Activated CD8-positive, alpha-beta memory T cell treated with anti-CD3 and anti-CD28 coated beads, Interleukin-2, amount 10 ng/mL, durations not matched to agents 7 days and 5 days (primary cell): ENCODE measurements at places on chromosomes 2 and 18. TPM values are rescaled to one million over a fixed set of nuclear protein-coding genes. Genes with fewer than 3 reads are reported as not detected.

The KHK gene
- total RNA-seq, result 8.8 TPM

The ITM2C gene
- 65.1 TPM for total RNA-seq

The NEB gene
- total RNA-seq, result 0.12 TPM

The ABCG5 gene
- not detected for total RNA-seq

The TRAPPC12 gene
- 97.5 TPM for total RNA-seq

The GALNT13 gene
- total RNA-seq, result not detected

The ABCB11 gene
- not detected for total RNA-seq

The GKN2 gene
- not detected for total RNA-seq
